ENCODE measurements at places on chromosomes 1 and 21.
A peak's percentile ranks its signal among the peaks of the same experiment; 100 is the strongest.

DNA sequence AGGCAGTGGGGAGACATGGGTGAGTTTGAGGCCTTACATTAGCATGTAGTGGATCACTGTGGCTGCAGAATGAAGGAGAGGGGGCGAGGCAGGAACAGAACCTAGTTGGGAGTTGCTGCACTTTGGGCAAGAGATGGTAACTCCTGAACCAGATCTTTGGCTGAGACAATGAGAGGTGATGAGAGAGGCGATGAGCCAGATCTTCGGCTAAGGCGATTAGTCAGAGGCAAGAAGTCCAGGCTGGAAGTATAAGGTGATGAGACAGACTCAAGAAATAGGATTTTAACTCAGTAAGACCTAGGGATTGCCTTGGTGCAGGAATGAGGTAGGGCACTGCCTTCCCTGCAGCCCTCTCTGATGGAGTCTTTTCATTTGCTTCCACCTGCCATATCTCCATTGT is 9.1 kb upstream of the ARTN start:
- peak; percentile 32 for DNase-seq

- no peak for DNase-seq
Observed at GRCh38 chr1:217673387-217673786, 42.2 kb downstream of the SPATA17 start.

DNA sequence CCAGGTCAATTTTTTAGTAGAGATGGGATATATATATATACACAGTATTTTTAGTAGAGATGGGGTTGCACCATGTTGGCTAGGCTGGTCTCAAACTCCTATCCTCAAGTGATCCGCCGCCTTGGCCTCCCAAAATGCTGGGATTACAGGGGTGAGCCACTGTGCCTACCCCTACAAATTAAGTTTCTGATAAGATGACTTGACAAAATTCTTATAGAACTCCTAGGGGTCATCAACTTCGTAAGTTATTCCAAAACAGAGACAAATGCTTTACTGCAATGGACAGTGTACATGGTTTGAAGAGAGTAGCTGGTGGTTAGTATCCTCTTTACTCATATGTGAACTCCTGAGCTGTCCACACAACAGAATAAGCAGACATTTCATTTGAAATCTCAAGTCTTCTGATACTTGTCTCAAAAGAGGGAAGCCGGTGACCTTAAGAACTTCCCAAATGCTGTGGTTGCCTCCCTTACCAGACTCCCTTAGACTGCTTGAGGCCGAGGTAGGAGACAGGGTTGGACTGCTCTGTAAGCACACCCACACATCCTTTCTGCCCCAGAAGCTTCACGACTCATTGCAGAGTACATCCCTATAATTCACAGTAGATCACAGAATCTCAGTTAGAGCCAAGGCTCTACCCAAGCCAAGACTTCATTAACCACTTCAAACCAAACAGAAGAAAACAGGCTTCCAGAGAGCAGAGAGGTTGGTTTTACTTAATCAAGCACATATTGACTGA is 244.1 kb upstream of the IRF2BP2 start:
- DNase-seq: peak; percentile 12

DNA sequence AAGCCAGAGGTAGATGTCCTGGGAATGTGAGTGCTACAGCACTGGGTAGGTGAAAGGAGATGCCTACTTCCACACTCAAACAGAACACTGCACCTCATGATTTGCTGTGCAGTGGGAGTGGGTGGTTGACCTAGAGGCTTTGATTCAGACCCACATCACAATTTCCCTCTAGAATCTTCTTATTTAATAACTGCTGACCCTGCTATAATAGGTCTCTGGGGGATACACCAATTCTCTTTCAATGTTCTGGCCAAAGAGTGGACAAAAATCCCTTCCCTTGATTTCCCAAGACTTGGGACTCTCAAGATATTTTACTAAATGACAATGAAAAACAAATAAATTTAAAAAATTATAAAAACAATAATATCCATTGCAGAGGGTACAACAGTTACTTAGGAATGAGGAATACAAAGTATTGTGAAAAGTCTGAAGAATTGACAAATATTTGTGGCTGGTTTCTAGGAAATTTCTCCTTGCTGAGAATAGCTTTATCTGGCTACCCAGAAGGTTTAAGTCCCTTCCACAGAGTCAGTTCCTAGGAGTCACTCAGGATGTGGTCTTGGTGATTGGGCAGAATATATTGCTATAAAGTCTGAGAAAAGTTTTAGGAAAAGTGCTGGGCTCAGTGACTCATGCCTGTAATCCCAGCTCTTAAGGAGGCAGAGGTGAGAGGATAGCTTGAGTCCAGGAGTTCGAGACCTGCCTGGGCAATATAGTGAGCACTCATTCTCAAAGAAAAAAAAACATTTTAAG is 2.4 kb upstream of the FCGR2A start:
- DNase-seq: peak; percentile 59

GRCh38 chr1:229287267-229287666 is 16.4 kb downstream of the RAB4A start:
- DNase-seq: no peak

DNA sequence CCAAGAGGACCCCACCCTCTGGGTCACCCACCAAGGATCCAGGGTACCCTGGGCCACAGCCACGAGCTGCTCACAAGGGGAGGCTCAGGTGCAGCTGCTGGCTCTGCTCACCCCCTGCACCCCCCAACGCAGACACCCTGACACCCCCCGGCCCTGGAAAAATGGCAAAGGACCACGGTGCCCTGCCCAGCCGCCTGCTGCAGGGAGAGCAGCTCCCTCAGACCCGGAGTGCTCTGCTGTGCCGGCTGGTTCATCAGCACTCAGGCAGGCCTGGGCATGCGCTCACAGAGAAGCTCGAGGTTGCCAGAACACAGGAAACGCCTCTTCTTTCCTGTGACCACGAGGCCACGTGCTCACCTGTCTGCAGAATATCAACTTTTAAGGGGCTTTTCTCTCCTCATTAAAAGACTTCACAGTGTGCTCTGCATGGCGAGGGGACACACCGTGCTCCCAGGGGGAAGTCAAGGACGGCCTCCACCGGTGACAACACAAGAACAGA is 4.3 kb upstream of the C1QTNF12 start:
- DNase-seq: no peak

DNA sequence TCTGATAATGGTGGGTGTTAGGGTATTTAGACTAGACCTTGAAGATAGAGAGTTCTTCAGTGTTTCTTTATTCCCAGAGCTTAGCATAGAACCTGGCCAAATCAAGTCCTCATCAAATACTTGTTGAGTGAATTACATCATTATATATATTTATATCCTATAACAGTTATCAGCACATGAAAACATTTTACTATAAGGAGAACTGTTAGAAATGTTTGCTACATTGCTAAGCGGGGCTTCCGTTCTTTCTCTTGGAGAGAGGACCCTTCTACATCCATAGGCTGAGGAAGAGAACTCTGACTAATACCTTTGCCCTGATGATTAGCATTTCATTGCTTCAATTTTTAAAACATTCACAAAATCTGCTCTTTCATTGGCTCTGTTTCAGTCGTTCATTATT is 66.5 kb upstream of the NBL1 start:
- DNase-seq: peak; percentile 14

- DNase-seq: peak; percentile 95
Observed at GRCh38 chr1:245085508-245086095, 69.2 kb upstream of the KIF26B start.

DNA sequence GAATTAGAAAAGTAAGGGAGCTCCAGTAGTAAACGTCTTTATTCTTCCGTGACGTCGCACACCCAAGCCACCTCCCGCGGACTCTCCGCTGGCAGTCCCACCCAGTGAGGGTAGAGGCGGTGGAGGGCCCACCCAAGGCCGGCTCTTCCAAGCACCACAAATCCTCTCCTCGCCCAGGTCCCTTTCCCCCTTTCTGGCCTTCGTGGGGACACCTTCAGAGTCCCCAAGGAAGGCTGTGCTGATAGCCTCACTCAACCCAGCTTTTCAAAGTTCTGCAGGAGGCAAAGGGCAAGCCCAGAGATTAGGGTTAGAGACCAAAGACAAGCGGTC is 349 bp upstream of the GPN2 start:
- no peak for DNase-seq

DNA sequence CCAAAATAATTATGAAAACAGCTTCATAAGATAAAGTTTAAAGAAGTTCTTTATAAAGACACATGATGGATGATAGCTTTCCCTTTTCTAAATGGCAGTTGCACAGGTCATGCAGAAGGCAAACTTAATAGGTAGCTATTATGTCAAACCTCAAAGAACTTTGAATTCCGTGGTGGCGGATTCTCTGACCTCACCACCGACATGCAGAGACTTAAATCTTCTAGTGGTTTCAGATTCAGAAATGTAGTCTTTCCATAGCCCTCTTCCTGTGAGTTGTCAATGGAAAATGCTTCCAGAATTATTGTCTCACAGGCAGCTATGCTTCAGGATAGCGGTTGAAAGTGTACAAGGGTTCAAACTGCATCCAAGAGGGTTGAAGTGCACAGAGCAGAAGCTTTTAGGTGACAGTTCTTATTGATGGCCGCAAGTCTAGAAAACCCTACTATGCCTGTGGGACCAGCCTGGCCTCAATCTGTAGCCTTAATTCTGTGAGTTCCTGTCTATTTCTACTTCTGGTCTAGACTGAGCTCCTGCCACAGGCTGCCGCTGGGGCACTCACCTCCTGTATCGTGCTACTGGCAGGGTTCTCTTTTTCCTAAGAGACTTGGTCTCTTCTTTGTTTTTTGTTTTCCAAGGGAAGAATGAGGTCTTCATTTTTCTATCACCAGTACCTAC is 117.0 kb upstream of the ERRFI1 start:
- peak; percentile 93 for DNase-seq

GRCh38 chr1:57232500-57232899 is 191.4 kb downstream of the DAB1 start:
- no peak for DNase-seq

- no peak for DNase-seq
Observed at GRCh38 chr1:222314839-222315238, 233.1 kb downstream of the HHIPL2 start.

DNA sequence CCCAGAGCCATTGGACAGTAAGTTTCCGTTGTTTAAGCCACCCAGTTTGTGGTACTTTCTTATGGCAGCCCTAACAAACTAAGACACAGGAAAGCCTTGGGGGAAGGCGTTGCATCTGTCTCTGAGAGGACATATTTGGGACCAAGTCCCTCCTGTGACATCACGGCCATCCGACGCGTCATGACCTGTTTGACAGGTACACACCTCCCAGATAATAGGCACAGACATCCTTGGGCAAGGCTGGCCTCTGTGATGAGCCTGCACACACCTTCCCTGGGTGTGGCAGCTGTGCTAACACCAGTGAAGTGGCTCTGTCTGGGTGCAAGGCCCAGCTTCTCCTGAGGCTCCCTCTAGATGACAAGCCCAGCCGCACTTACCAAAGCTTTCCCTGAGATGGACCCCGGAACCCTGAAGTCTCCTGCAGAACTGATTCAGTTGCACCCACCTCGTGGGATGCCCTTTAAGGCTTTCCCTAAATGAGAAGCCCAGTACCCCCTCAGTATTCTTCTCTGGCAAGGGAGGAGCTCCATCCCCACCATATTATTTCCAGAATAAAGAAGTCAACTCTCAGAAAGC is 136.5 kb downstream of the ZSCAN20 start:
- no peak for DNase-seq

DNA sequence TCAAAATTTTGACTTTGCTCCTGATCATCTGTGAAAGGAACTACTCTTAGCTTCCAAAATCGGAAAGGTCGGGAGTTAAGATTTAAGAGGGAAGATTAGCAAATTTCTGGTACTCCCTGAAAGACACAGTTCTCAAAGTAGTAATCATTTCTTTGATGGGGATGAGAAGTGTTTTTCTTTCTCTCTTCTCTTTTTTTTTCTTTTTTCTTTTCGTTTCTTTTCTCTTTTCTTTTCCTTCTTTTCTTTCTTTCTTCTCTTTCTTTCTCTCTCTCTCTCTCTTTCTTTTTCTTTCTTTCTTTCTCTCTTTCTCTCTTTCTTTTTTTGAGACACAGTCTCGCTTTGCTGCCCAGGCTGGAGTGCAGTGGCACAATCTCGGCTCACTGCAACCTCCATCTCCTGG is 5.1 kb upstream of the RAB29 start:
- DNase-seq: no peak

DNA sequence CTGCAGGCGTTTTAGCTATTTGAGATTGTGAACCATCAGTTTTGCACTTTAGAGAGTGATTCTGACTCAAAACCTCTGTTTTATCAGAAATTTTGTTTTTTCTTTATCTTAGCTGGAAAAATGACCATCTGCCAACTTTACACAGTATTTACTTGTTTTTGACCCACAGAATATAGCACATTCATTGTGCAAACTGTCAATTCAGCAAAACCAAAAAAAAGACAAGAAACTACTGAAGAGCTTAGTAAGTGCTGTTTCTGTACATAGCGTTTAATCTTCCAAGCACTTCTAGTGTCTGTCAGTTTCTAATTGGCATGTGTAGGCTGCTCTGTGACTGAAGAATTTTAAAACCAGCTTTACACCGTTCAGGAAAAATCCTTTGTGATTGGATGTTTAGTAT is 76.0 kb upstream of the VANGL1 start:
- DNase-seq: no peak

GRCh38 chr1:91651243-91651642 is 150.6 kb downstream of the CDC7 start:
- no peak for DNase-seq

DNA sequence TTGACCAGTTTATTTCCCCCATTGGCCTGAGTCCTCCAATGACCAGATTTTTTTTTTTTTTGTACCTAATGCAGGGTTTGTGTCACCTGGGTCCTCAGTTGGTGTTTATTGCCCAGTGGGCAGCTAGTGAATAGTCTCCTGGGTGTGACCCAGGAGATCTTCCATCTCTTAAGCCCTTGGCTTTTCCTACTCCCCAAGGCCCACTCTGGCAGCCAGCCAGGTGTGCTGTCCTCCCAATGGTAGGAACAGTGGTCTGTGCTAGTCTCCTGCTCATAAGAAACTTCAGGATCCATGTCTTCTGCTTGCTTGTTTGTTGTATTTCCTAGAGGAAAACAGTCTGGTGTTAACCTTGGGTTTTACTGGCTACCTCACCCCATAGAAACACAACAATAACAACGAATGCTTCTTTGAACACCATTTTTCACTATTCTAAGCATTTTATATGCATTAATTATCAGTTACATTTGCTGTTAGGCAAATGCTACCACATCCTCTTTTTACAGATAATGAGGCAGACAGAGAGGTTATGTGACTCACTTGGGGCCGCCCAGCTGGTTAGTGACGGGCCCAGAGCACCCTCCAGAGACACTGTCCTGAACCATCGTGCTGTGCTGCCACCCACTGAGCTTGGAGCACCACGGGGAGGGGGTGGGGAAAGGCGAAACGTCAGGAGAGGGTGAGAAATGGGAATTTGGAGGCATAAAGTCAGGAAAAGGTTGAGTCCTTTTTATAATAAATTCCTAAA is 107.5 kb downstream of the HIVEP3 start:
- peak; percentile 48 for DNase-seq

- peak; percentile 80 for DNase-seq
Observed at GRCh38 chr1:194658090-194658439, 1471.7 kb upstream of the B3GALT2 start.

GRCh38 chr1:81654657-81655056 is 146.1 kb upstream of the ADGRL2 start:
- DNase-seq: no peak

DNA sequence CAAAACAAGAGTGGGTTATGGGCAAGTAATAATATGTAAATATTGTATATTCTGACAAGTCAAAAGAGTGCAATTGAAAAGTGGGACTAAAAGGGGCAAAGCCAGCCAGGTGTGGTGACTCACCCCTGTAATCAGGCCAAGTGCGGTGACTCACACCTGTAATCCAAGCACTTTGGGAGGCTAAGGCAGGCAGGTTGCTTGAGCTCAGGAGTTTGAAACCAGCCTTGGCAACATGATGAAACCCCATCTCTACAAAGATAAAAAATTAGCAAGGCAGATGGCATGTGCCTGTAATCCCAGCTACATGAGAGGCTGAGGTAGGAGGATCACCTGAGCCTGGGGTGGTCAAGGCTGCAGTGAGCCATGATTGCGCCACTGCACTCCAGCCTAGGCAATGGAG is 304.0 kb downstream of the HHIPL2 start:
- DNase-seq: no peak

Measured in fibroblast of skin of right quadriceps (primary cell).